ENCODE measurements at places on chromosomes 5 and 9.

GRCh38 chr9:28624771-28625170 is 1051.5 kb upstream of the C9orf72 start:
- no peak for DNase-seq

GRCh38 chr5:36861871-36862270 is 14.7 kb upstream of the NIPBL start:
- no peak for DNase-seq

DNA sequence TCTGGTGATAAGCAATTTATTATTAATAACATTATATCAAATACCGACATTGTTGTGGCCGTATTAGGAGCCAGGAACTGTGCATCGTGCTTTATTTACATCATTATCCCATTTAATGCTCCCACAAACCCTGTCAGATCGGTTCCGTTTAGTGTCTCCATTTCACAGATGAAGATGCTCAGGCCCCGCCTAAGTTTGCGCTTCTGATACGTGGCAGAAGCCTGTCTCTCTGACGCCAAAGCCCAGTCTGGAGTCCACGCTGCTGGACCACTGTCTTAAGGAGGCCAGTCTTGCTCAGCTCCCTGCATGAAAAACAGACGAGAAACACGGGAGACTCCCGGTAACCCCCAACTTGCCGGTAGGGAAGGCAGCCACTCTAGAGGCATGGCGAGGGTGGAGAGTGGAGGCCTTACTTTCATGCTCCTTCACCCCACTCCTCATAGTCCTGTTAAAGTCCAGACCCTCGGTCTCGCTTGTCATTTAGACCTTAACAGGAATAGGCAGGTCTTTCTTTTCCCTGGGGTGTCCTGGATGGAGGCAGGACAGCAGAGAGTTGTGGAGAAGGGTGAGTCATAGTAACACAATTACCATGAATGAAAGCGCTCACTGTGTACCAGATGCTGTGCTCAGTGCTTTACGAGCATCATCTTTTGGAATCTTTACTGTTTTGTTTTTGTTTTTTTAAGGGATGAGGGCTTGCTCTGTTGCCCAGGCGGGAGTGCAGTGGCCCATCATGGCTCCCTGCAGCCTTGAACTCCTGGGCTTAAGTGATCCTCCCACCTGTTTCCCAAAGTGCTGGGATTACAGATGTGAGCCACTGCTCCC is 872 bp downstream of the TXNDC15 start:
- peak; percentile 90 for DNase-seq

- no peak for DNase-seq
Observed at GRCh38 chr5:60712950-60713349, 13.0 kb upstream of the DEPDC1B start.

GRCh38 chr5:102222772-102223171 is 73.3 kb downstream of the SLCO4C1 start:
- no peak for DNase-seq

- DNase-seq, result no peak
Observed at GRCh38 chr9:134624137-134624591, 17.4 kb upstream of the COL5A1 start.

DNA sequence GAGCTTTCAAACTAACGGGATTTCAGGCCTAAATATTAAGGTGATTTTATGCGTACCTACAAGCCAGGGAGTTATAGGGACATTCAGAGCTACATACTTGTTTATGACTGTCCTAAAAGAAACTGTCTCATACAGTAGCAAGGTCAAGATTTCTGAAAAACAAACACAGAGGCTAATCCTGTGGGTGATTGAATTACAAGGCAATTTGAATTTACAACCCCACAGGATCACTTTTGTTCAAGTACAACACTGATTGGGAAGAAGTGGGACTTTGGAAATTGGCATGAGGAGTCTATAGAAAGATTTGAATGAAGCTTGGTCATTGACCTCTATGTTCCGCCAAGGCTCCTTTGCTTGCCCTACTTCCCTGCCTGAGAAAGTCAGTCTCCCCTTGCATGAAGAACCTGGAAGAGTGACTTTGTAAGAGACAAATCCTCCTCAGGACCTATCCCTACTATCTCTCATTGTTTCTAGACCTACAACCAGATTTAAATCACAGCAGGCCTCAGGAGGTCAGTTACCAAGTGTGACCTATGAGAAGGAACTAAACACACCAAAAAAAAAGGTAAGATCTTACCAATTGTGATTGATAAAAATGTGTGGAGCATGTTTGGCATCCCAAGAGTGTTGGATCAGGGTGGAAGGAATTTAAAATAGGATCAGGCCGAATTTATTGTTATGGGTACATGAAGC is 38.4 kb upstream of the CDC42SE2 start:
- DNase-seq, result no peak

- no peak for DNase-seq
Observed at GRCh38 chr9:72687331-72687730, 165.9 kb downstream of the TMC1 start.

DNA sequence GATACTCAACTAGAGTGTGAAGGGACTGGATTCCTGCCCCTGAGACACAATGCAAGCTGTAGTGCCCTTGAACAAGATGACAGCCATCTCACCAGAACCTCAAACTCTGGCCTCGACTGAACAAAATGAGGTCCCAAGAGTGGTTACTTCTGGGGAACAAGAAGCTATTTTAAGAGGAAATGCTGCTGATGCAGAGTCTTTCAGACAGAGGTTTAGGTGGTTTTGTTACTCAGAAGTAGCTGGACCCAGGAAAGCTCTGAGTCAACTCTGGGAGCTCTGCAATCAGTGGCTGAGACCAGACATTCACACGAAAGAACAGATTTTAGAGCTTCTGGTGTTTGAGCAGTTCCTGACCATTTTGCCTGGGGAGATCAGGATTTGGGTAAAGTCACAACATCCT is 2.4 kb downstream of the ZNF483 start:
- DNase-seq, result no peak

- DNase-seq, result no peak
Observed at GRCh38 chr9:134619983-134620661, 21.5 kb upstream of the COL5A1 start.

GRCh38 chr9:137355761-137356365 is 53.8 kb upstream of the NRARP start:
- DNase-seq, result no peak

DNA sequence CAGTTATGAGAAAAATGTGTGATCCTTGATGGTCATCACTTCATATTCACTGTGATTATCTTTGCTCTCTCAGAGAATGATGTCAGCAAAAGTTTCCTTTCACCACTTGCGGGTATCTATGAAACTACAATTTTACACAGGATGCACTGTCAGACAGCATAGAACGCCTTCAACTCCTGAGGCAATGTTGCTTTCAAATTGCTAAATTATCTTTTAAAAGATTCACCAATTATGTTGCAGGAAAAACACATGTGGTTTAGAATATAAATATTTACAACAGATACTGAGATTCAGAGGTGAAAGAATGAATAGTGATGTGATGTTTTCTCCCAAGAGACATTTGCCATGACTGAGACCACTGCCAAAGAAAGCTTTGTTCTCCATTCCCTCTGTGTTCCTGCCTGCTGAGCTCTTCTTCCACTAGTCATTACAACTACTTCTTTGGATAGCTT is 879.8 kb upstream of the DMAC1 start:
- DNase-seq, result no peak

- DNase-seq, result no peak
Observed at GRCh38 chr9:16028548-16028947, 475.7 kb downstream of the CCDC171 start.

GRCh38 chr9:28212979-28213378 is 639.7 kb upstream of the C9orf72 start:
- peak; percentile 23 for DNase-seq

GRCh38 chr9:105218673-105219072 is 25.8 kb upstream of the SLC44A1 start:
- no peak for DNase-seq

- peak; percentile 44 for DNase-seq
Observed at GRCh38 chr9:98332405-98332831, 77.0 kb upstream of the TBC1D2 start.

- peak; percentile 41 for DNase-seq
Observed at GRCh38 chr5:124790301-124790894, 44.0 kb upstream of the ZNF608 start.

DNA sequence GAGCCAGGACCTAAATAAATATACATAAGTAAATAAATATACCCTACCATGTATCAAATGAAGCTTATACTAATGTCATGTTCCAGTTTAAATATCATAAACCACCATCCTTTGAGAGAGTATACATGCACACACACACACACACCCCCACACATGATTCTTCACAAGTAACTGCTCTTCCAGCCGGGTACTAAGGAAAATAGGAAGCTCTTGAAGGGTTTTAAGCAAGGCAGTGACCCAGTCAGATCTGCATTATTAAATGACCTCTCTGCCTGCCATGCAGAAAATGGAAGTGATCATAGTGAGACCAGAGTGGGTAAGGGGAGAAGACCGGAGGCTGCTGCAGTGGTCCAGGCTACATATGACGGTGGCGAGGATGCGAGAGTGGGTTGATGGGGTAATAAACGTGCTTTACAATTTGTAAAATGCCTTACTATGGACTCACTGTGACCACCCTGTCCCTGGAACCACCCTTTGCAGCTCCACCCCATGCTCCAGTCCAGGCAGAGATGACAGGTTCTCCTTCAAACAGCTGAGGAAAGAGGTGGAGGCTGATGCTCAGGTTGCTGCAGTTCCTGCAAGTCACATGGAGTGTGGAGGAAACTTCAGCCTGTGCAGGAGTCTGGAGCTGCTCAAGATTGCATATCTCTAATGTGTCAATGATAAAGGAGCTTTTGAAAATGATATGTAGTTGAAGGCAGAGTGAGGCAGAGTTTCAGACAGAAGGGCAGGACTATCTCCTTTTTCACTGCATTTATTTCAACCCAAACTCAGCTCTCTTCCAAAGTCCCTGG is 38.8 kb upstream of the NDFIP1 start:
- DNase-seq, result no peak

DNA sequence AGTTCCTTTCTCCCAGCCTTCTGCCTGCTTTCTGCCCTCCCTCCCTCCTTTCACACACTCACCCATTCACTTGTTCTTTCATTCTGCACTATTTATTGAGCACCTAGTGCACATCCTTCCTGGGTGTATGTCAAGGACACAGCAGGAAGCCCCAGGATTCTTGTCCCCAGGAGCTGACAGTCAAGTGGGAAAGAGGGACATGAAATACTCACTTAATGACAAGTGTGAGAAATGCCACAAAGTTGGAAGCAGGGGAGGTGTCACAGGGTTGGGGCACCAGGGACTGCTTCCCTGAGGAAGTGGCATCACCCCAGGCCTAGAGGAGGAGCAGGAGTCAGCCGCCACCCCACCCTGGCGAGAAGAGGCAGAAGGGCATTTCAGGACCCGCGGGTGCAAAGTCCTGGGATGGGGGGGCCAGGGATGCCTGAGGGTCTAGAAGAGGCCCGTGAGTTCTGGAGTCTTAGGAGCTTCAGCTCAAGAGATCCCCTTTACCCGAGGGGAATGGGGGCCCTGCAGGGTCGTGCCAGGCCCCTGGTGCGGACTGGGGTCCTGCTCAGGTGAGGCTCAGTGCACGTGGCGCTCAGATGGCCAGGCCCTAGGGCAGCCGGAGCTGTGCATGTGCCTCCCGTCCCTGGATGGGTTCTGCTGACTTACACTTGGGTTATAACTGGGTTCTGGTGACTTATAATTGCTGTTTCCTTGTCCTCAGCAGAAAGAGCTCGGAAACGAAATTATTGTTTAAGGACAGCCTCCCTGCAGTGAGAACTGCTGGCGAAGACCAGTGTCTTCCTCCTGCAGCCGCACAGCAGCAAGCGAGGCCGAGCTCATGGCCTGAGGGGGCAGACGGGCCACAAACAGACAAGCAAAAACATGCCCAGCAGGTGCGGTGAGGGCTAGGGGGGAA is 16.9 kb upstream of the LAMC3 start:
- no peak for DNase-seq

DNA sequence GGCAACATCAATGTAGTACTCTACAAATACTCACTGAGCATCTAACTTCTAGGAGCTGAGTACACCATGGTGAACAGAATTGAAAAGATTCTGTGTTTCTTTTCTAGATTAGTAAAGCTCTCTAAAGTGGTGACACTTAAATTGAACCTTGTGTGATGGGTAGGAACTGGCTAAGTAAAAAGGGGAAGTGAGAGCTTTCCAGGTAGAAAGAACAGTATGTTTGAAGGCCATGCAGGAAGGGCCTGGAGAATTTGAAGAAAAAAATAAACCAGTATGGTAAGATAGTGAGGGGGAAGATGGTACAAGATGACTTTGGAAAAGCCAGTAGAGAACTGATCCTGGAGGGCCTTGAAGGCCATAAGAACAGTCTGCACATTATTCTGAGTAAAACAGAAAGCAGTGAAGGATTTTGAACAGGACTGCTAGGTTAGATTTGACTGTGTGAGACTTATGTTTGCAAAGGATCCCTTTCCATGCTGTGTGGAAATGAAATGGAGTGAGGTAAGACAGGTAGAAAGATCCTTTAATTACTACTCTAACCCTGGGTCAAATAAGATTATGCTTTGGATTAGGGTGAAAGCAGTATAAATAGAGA is 46.7 kb upstream of the UBQLN1 start:
- DNase-seq, result no peak

GRCh38 chr5:83077662-83078261 is 415 bp downstream of the XRCC4 start:
- DNase-seq, result peak; percentile 31

- DNase-seq, result peak; percentile 84
Observed at GRCh38 chr5:9265441-9266287, 280.2 kb downstream of the SEMA5A start.

DNA sequence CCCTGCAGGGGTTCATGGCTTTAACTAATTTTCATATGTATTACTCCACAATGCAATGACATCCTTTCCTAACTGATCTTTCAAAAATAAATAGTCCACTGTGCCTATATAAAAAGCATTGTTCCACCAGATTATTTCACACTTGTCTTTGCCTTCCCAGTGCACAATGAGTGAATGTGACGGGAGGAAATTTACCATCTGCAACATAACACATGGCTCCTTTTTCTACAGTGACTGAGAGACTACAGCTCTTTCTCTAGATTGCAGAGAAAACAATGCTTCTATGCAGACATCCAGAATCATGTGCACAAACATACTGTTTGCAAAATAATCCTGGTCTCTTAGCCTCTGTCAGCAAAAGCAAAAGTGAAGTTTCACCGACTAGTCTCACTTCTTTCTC is 483.7 kb upstream of the PIK3R1 start:
- no peak for DNase-seq

- peak; percentile 33 for DNase-seq
Observed at GRCh38 chr5:160496784-160497183, 75.1 kb downstream of the PTTG1 start.

GRCh38 chr5:128870923-128871322 is 94.4 kb upstream of the SLC27A6 start:
- no peak for DNase-seq

DNA sequence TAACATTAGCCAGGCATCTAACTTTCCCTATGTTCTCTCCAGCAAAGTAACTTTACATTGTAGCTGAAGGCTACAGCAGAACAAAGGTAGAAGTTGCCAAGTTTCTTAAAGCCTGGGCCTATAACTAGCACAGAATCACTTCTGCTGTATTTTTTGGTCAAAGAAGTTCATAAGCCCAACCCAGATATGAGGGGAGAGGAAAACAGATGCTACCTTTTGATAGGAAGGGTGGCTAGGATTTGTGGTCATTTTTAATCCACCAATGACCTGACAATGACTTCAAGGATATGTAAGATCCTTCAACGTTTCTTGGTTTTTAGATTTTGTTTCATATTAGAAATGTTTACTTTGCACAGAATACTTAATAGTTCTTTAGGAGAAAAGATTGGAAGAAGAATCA is 64.2 kb upstream of the RANBP3L start:
- no peak for DNase-seq

Measured in cardiac fibroblast (primary cell).